Trophoblast cell (in vitro differentiated cells and primary cell): ENCODE measurements at places on chromosomes 7 and 10.

DNA sequence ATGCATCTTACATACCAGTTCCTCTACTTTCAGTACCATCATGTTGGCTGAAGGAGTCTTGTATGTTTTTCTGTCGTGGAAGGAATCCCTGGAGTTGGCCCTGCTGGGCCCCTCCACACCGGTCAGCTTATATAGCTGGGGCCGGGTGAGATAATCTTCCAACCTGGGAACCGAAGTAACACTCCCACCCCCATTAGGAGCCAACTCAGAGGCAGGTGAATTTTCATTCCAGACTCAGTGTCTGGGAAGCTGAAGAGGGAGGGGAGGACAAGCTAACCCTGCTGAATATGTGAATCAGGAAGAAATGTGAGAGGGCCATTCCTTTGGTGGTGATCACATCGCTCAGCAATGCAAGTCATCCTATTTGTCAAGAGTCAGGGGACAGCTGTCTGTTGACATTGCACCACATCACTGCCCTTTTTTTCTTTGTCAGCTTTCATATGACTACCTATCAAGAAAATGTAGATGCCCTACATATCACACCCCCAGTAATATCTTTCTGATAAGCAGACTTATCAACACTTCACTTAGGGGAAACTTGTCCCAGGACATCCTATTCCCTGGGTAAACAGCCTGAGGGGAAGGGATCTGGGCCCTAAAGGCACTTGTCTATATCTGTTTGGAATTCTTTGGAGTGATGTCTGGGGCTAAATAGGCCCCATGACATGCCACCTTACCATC, at the start of gene ANKRD1:
Gene ANKRD1, minus strand, starts transcription at position 102 of the 681 bp plus-strand sequence. Its CDS starts 60 bp downstream, at position 42.
- DNase-seq: peak; percentile 100

GRCh38 chr10:99610221-99610620, 10.0 kb downstream of the SLC25A28 start:
- no peak for DNase-seq

DNA sequence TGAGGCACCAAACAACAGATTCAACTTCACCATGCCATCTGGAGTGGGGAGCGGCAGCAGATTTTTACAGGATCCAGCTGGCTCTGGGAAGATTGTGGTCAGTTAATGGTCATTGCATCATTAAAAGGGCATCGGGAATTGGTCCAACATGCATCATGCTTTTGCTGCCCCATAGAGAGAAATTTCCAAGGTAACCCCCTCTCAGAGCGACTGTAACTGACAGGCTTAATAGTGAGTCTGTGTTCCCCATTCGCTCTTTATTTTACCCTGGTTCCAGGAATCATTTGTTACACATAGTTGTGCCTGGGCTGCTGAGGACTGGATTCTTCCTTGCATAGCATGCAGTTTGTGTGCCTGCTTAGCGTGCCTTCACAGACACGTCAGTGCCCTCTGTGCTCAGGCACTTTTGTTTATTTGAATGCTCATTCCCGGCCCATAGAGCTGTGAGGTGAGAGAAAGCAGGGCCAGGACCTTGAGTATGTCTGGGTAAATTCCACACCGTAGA, 49.9 kb downstream of the CDHR3 start:
- no peak for DNase-seq

DNA sequence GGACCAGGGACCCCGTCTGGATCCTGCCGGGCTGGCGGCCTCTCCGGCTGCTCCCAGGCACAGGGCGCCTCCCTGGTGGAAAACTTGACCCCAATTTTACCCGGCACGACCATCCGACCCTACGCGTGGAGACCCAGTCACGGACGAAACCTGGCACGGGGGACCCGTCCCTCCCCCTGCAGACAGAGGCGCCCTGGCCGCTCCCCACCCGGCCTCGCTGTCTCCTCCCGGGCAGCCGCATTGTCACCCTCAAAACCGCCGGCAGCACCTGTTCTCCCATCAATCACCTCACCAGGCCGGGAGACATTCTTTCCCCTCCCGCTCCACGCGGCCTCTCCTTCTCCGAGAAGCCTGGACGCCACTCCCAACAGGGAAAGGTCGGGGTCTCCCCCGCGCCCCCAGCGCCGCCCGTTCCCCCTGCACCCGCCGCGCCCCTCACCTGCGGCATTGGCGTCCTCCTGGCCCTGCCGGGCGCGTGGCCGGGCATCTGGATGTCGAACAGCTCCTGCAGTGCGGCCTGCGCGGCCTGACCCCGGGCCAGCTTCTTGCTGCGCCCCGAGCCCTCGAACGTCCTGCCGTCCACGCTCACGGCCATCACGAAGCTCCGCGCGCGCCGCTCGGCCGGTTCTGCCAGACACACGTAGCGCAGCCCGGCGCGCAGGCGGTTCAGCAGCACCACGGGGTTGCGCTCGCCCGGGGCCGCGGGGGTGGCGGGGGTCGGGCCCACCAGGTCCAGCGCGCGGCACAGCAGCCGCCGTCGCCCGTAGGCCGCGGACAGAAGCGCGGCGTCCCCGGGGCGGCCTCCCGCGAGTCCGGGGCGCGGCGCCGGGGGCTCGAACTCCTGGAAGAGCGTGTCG, 306.6 kb downstream of the WDR37 start:
- DNase-seq: no peak

- no peak for DNase-seq
Measured at GRCh38 chr10:97311111-97311626, 7.9 kb upstream of the FRAT1 start.

DNA sequence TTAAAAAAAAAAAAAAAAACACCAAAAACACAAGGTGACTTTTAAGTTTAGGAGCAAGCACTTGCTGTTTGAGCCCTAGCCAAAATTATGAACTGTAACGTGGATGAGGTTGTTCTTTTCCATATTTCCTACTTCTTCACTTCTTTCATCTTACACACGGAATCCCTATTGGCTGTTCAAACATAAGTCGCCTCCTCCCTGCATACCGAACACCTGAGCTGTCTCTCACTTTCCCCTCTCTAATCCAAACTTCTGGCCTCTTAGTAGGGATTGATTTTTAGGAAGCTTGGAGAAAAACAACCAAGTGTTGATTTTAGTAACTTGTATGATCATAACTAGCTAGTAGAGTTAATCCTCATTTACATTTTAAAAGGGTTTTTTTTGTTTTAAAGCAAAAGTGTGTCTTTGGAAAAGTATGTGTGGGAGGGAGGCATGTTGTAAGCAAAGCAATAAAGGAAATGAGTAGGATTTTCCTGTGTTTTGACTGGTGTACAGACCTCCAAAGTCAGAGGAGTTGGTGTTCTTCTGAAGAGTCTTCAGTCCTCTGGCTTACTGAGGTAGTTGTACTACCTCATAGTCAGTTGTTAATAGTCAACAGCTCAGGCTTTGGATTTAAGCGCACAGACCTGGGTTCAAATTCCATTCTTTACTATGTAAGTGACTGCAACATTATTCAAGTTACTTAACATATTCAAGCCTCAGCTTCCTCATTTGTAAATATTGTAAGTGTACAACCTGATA, 39.3 kb downstream of the RABGEF1 start:
- DNase-seq: peak; percentile 19

- DNase-seq: no peak
Measured at GRCh38 chr7:94642838-94643653, 12.9 kb downstream of the SGCE start.

DNA sequence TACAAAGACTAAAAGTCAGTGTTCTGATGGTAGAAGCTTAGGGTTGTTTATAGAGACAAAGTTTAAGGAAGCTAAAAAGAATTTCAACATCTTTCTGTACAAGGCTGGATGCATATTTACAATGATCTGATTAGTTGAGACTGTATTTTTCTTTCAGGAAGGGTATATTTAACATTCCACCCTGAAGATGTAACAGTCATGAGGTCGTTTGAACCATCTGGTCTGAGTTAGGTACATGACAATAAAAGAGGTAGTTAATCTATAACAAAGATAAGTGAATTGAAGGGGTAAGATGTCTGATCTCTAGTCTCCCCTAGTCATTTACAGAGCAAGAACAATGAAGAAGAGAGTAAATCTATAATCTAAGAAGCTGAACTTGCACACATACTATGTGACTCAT, 821.2 kb downstream of the CNTNAP2 start:
- no peak for DNase-seq

DNA sequence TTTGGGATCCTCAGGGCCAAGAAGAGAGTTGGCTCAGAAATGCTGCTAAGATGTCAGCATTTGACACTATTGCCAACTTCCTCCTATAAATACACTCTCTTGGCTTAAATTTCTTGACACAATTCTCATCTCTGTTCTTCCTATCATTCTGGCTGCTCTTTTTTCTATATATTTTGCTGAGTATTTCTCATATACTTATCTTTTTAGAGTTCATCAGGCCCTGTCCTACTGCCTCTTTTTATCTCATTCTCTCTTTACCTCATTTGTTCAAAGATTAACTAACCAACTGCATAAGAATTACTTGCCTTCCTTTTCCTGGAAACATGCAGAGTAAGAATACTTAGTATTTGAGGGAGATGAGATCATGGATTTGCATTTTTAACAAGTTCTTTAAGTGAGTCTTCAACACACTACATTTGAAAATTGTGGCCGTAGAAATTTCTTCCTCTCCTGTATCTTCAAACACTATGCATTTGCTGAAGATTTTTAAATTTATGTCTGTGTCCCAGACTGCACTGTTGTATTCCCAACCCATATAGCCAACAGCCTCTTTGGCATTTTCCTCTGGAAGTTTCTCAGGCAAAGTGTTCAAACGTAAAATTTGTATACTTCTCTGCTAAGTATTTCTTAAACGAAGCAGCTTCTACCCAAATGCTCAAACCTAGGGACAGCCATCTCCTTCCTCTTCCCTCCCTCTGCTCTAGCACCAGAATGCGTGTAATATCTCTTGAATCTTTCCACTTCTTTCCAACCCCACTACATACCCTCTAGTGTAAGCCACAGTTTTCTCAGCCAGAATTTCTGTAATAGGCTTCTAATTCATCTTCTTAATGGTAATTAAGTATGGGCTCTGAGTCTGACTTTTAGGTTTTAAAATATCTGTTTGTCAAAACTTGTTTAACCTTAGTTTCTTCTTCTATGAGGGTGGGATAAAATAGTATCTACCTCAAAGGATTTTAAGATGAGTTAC, 35.5 kb downstream of the ARL4A start:
- peak; percentile 25 for DNase-seq

DNA sequence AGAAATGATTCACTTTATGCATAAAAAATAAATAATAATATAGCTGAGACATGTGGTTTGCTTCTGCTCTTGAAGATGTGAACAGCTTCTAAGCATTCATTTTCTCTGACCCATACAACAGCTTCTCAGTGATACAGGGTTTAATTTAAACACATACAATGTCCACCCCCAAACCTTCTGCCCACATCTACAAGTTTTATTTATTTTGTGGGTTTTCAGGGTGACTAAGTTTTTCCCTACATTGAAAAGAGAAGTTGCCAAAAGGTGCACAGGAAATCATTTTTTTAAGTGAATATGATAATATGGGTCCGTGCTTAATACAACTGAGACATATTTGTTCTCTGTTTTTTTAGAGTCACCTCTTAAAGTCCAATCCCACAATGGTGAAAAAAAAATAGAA, 17.2 kb downstream of the INHBA start:
- DNase-seq: no peak

DNA sequence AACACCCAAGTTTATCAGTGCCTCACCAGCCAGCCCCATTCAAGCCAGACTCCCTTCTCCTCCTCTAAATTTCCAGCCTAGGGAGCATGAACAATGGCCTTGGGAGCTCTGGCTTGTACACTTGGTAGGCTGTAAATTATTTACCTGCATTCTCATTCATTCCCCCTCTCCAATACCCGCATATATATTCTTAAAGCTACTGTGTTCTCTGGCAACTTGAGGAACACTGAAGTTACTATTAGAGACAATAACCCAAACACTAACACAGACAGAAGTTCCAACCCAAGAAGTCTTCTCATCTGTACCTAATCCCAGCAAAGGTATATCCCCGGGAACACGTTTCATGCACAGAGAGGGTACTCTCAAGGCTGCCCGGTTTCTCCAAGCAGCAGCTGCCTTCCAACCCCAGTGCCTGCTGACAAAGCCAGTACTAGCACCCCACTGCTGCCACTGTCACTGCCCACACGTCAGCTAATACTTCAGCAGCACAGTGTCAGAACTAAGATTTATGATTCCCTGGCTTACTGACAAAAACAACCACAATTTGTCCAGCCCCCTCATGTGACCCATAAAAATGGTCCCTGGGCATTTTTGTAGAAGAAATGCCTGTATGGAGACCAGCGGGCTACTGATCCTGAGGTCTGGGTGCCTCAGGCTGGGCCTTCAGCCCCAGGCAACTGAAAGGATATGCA, 3.1 kb downstream of the WDR91 start:
- no peak for DNase-seq

DNA sequence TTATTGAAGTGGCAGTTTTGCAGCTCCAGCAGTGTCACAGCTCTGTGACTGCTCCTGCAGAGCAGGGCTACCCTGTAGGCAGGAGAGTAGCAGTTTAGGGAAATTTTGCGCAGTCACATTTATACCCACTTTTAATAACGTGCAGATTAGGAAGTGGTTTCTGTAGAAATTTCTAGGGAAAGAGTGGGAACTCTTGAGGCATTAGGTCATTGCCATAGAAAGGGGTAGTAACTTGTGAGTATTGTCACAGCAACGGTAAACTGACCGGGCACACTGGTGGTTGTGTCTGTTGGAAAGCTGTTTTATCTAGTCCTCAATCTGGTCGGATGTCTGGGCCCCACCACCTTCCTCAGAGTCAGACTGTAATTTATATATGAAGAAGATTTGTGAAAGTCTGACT, 51.9 kb downstream of the CDC14C start:
- no peak for DNase-seq

- DNase-seq: no peak
Measured at GRCh38 chr10:70578371-70578947, 24.1 kb downstream of the PRF1 start.

GRCh38 chr7:6380310-6381095, 67.3 kb downstream of the DAGLB start:
- DNase-seq: no peak

DNA sequence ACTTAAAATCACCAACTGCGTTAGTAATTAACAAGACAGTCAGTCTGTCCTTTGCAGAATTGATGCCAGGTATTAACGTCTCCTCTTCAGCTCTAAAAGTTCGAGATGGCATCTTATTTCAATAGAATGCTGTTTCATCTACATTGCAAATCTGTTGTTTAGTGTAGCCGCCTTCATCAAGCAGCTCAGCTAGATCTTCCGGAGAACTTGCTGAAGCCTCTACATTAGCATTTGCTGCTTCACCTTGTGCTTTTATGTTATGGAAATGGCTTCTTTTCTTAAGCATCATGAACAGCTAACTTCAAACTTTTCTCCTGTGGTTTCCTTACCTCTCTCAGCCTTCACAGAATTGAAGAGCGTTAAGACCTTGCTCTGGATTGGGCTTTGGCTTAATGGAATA, 95.5 kb upstream of the FAM20C start:
- DNase-seq: no peak

- DNase-seq: peak; percentile 60
Measured at GRCh38 chr10:118504467-118505205, 90.8 kb downstream of the PRLHR start.

DNA sequence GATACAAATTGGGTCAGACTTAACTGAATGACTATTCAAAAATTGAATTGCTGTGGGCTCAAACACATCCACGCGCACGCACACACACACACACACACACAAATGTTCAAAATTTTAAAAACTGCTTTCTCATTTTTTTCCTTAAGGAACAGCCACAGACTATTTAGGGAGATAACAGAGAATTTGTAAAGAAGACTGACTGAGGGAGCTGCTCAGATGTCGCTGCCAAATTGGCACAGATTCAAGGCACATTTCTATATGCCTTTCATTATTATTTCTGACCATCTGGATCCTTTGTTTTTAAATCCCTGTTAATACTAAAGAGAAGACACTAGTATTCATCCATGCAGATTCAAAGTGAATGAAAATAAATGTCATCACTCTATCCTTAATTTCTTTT, 154.8 kb downstream of the DGKB start:
- DNase-seq: no peak

- no peak for DNase-seq
Measured at GRCh38 chr10:20977300-20977699, 80.2 kb upstream of the NEBL start.

GRCh38 chr7:14973712-14974428, 71.3 kb upstream of the DGKB start:
- DNase-seq: no peak
